Right lung (tissue), 10 donors: ENCODE measurements at places on chromosomes 6 and 20. TPM values are rescaled to one million over a fixed set of nuclear protein-coding genes. Genes with fewer than 3 reads are reported as not detected.

The MACROD2 gene
- polyA plus RNA-seq: 7.9 TPM

The SLC35D3 gene
- 2.3 TPM for polyA plus RNA-seq

The ANKRD66 gene
- 3.4 TPM for polyA plus RNA-seq

The VSX1 gene
- polyA plus RNA-seq: not detected

The PRIM2 gene
- polyA plus RNA-seq: 19.4 TPM
